ENCODE measurements at places on chromosomes 7 and 10.

DNA sequence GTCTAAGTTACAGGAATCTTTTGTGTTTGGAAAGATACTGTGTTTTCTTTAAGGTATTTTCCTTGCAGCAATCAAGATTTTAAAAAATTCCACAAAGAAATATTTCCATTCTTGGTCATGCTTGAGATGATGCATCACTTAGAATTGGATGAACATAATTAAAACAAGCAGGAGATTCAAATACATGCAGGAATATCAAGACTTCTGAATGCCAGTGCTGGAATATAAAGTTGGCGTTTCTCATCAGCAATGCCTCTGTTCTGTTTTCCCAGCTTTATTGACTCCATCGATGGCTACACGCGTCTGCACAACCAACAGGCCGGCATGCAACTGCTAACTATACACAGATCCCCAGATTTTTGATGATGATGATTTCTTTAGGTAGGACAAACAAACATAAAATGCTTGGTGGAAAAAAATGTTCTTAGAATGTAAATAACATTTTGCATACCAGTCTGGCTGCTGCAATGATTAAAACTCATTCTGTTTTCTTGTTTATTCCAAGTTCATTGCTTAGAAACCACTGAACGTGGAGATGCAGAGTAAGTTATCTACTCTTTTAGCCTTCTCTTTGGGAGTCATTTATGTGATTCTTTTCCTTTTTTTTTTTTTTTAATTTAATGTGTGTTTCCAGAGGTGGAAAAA lies 91.3 kb upstream of the FAM171A1 start:
- DNase-seq = no peak

DNA sequence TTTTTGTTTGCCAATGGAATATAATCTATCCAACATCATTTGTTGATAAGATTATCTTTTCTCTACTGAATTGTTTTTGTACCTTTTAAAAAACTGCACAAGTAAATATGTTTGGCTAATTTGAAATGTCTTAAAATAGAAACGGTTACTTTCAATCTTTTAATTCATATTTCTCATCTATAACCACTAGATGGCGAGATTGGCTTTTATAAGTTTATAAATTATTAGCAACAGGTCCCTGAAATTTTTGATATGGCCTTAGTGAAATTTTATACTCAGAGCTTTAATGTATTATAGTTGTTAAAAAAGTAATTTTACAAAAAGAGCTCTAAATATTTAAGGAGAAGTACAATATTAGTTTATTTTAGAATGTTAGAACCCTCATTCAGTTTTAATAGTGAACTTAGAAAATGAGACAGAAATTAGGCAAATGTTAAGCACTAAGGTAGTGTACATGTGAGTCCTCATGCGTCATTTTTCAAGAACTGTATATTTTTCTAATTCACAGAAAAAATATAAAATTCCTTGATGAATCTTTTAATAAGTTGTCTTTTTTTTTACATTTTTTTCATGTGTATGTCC lies 592.5 kb downstream of the ARL4A start:
- DNase-seq = no peak

- no peak for DNase-seq
Observed at GRCh38 chr10:83289373-83289772, 849.9 kb upstream of the GHITM start.

GRCh38 chr10:59337201-59337652 lies 25.1 kb downstream of the FAM13C start:
- DNase-seq = no peak

DNA sequence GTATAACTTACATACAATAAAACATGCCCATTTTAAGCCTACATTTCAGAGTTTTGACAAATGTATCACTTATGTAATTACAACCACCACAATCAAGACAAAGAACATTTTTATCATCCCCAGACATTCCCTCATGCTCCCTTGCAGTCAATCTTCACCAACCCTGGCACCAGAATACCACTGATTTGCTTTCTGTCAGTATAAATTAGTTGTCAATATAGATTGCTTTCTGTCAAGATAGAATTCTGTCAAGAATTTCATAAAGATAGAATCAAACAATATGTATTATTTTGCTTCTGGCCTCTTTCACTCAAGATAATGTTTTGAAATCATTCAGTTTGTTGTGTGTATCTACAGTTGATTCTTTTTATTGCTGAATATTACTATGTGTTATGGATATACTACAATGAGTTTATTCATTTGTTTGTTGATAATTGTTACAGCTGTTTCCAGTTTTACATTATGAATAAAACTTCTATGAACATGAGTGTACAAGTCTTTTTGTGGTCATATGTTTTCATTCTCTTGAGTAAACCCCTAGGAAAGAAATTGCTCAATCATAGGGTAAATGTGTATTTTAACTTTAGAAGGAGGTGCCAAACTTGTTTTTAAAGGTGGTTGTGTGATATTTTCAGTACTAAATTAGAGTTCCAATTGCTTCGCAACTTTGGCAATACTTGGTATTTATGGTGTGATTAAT lies 56.9 kb downstream of the IFIT5 start:
- DNase-seq = no peak

DNA sequence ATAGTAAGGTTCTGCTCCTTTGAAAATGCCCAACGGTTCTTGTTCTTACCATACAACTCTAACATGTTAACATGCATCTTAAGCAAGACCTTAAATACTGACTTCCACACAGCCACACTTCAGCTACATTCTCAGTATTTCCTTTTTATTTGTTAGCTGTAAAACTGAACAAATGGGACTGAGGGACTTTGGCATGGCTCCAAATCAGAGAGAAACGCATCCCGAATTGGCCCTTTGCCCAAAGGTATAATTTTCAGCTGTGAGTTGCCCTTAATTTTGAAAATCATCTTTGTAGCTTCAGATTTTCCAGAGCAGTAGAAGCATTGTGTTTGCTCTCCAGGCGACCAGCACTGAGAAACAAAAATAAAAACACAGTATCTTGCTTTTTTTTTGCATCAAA lies 56.4 kb downstream of the NEUROD6 start:
- DNase-seq = no peak

DNA sequence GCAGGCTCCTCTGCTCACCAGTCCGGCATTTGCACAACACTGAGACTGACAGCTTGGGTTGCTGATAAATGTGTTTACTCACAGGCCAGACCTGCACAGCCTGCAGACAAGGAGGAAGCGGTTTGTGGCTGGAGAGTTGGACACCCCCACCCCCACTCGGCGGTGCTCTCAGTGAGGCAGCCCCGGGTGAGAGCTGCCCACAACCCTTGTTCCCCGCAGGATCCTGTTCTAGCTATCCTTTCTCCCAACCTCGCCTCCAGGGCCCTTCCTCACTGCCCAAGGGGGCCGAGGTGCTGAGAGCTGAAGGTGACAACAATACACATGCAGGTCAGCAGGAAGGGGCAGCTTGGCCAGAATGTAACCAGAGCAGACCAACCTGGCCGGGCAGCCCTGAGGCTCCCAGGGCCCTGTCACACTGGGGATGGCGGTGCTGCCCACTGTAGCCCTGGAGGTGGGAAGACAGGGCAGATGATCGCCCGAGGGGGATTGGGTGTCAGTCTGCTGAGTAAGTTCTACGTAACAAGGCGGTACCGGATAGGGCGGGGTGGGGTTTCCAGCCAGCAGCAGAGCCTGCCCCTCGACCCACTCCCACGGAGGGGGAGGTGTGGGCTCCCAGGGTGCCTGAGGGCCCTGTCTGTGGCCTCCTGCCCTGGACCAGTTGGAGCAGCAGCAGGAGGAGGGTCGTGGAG lies 2.1 kb upstream of the ADAM8 start:
- DNase-seq = no peak
